ENCODE measurements at places on chromosomes 1 and 21. TPM values are rescaled to one million over a fixed set of nuclear protein-coding genes. Genes with fewer than 3 reads are reported as not detected.

DNA sequence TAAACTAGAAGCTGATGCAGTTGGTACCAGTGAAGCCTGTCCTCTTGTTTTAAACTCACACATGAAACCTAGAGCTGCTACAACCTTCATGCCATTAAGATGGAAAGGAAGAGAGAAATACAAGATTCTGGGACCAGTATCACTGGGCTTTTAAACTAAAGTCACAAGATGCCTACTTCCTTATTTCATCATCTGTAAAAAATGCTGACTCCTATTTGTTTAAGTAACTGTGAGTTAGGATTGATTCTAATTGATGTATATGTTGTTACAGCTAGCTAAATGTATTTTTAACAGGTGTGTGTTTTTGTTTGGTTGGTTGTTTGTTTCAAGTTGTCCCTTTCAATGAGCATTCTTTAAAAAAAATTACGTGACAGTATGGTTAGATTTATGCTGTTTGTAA is 833.3 kb upstream of the PRMT6 start:
- H3K27me3 ChIP-seq, result no peaks in the 10 kb centered on the region
- H3K27ac ChIP-seq, result no peak overlapping the region
- no peaks in the 10 kb centered on the region for H3K36me3 ChIP-seq
- H3K4me3 ChIP-seq, result no peak overlapping the region

DNA sequence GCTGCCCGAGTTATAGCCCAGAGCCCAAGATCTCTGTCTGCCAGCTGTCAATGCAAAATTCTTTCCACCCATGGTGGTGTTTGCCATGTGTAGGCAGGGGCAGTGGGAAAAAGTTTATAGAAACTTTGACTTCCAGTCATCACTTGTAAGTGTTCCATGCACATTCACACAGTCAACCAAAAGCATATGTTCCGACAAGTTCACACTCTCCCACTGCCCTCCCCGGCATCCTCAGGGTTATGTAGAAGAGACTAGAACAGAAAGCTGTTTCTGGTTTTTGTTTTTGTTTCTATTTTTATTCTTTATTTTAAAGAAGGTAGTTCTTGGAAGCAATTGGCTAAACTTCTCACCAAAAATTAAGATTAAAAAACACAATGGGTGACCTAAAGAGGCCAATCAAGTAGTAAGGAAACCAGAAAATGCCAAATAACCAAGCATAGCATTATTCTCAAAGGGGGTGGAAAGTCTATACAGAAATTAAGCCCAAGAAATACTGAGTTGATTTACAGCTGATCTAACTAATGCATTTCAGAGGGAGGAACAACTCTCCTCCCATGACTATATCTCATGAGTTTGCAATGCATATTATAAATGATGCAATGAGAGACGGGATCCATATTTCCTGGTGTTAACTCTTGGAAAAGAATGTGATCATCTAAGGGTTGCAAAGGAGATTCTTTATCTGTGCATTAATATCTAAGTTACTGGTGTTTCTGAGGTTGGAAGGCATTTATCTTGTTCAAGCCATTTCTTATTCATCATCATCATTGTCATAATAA is 91.5 kb upstream of the ETS2 start:
- DNase-seq, result no peak
- H3K36me3 ChIP-seq, result no peaks in the 10 kb centered on the region
- no peaks in the 10 kb centered on the region for H3K27me3 ChIP-seq
- H3K4me3 ChIP-seq, result no peak overlapping the region
- no peaks in the 10 kb centered on the region for H3K4me1 ChIP-seq
- H3K27ac ChIP-seq, result no peak overlapping the region

DNA sequence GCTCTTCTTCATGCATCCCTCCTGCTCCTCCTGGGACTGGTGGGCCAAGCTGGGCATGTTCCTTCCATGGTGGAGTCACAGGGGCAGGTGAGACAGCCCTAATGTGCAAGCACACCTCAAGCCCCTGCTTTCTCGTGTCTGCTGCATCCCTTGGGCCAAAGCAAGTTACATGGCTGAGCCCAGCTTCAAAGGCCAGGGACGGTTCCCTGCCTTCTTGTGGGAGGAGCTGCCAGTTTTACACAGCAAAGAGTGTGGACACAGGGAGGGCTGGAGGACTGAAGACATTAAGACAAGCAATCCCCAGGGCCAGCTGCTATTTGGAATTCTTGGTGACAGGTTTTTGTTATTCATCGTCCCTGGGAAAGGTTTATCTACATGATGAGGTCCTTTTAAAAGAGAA is 175.2 kb upstream of the CACNA1E start:
- no peaks in the 10 kb centered on the region for H3K4me1 ChIP-seq
- H3K4me3 ChIP-seq, result no peak overlapping the region
- no peak for DNase-seq
- peaks cover 5% of the 10 kb centered on the region for H3K27me3 ChIP-seq
- H3K27ac ChIP-seq, result no peak overlapping the region

DNA sequence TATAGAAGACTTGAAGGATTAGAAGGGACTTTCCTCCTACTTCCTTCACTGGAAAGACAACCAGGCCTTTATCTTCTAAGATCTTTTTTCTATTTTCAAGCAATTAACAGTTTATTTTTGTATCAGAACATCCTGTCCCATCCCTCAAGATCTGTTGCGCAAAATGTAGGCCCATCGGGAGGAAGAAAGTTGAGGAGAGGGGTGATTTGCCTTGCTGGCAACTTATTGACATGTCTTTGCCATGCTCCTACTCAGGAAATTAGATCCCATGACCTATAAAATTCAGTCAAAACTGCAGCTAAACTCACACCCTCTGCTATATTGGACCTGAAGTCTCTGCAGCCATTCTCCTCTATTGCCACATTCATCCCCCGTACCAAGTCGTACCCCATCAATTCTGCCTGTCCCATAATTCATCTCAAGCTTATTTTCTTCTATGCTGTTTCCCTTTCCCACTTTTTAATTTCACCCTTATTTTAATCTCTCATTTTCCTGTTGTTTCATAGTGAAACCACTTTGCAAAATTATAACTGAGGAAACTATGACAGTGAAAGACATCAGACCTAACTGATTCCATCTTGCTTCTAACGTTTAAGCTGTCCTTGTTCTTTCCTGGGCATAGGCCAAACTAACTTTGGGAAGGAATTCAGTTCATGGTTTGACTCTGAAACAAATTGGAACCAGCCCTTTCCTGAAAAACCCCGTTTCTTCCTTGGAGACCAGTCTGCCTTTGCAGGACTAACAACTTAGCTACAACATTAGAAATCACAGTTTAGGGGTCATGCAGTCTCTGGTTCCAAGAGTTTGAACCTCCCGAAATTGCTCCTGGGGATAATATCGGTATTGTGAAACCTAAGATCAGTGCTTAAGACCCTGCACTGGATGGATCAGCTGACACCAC is 195.7 kb upstream of the PTBP2 start:
- H3K4me1 ChIP-seq, result peaks cover 3% of the 10 kb centered on the region
- no peak for DNase-seq
- no peaks in the 10 kb centered on the region for H3K27me3 ChIP-seq
- H3K36me3 ChIP-seq, result no peaks in the 10 kb centered on the region

GRCh38 chr1:37556712-37557196 is at the start of gene DNALI1:
TSS of gene DNALI1 (plus strand) at chr1:37556940. CDS start at chr1:37556995, 55 bp downstream.
- peak within 1 kb of the TSS; percentile 59 for H3K27ac ChIP-seq

The IGSF9 gene
- total RNA-seq, result 73.8 TPM

The OR14K1 gene
- not detected for total RNA-seq

The IL19 gene
- not detected for total RNA-seq

The ZFP69B gene
- total RNA-seq, result not detected

DNA sequence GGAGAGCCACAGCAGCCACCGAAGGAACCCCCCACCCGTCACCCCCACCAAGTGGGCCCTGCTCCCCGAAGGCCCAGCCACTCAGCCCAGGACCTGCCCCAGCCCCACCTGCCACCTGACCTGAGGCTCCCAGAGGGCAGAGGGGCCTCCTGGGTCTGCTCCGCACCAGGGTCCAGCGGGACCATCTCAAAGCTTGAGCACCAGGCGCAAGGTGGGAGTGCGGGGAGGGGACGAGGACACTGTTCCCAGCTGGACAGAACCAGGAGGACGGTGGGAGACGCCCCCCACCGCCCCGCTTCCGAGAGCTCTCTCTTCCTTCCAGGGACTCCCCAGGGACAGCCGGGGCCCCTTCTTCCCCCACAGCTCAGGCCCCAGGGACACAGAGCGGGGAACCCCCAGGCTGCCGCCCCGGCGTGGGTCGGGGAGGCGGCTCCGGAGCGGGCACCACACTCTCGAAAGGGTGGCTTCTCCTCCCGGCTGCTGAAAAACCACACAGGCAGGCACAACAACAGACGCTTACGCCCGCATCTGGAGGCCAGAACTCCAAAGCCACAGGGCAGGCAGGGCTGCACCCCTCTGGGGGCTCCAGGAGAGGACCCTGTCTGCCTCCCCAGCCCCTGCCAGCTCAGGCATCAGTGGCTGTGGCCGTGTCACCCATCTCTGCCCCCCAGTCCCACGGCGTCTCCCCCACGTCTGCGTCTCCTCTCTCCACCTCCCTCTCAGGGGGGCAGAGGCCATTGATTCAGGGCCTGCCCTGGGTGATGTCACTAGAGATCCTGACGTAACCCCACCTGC is 1.9 kb upstream of the TTLL10 start:
- H3K36me3 ChIP-seq, result no peaks in the 10 kb centered on the region
- H3K4me3 ChIP-seq, result no peak overlapping the region
- no peak for DNase-seq
- H3K27ac ChIP-seq, result no peak overlapping the region
- peaks cover 54% of the 10 kb centered on the region for H3K27me3 ChIP-seq

DNA sequence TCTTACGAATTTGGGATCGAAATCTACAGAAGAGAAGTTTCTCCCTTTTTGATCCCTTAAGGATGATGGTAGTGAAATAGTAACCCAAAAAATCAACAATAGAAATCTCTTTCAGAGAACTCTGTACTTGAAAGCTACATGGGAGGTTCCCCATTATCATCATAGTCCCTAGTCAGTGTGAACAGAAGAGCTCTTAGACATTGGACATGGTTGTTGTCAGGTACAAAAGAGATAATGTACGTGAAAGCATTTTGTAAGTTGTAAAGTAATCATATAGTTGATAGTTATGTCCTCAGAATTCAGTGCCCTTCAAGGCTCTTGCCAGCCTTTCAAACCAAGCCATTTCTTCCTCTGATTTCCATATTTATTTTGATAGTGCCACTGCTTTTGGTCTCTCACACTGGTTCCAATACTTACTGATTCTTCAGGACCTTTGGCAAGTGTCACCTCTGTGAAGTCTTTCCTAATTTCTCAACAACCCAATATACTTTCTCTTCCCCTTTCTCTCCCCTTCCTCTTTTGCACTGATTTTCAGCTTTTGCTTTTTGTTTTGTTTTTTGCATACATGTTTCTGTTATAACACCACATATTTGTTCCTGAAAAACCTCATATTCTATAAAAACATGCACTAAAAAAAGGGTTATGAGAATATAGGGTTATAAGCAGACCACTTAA is 22.4 kb downstream of the VPS45 start:
- H3K4me1 ChIP-seq, result no peaks in the 10 kb centered on the region
- no peak overlapping the region for H3K27ac ChIP-seq
- peaks cover 23% of the 10 kb centered on the region for H3K36me3 ChIP-seq
- no peak overlapping the region for H3K4me3 ChIP-seq
- H3K27me3 ChIP-seq, result no peaks in the 10 kb centered on the region

DNA sequence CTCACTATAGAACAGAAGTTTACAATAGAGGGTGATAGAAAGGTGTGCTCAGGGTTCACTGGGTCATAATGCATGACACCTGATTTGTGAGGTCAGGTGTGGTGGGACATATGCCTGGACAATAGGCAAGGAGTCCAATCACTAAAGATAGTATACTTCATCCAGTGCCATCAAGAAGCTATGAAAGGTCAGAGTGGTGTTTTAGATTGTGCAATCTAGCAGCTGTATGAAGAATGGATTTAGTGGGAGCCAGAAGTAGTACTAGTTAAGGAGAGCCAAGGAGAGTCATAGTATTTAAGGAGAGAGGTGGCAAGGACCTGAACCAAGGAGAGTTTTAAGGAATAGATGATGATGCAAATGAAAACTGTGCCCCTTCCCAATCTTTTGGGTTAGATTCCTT is 80.6 kb upstream of the C1orf105 start:
- no peak overlapping the region for H3K4me3 ChIP-seq
- DNase-seq, result no peak
- H3K36me3 ChIP-seq, result no peaks in the 10 kb centered on the region

GRCh38 chr1:156410238-156410637 is 41.2 kb downstream of the RHBG start:
- peaks cover 74% of the 10 kb centered on the region for H3K27me3 ChIP-seq
- no peaks in the 10 kb centered on the region for H3K36me3 ChIP-seq
- H3K4me3 ChIP-seq, result no peak overlapping the region
- no peak overlapping the region for H3K27ac ChIP-seq
- no peak for DNase-seq

The CITED4 gene
- 14.0 TPM for total RNA-seq

DNA sequence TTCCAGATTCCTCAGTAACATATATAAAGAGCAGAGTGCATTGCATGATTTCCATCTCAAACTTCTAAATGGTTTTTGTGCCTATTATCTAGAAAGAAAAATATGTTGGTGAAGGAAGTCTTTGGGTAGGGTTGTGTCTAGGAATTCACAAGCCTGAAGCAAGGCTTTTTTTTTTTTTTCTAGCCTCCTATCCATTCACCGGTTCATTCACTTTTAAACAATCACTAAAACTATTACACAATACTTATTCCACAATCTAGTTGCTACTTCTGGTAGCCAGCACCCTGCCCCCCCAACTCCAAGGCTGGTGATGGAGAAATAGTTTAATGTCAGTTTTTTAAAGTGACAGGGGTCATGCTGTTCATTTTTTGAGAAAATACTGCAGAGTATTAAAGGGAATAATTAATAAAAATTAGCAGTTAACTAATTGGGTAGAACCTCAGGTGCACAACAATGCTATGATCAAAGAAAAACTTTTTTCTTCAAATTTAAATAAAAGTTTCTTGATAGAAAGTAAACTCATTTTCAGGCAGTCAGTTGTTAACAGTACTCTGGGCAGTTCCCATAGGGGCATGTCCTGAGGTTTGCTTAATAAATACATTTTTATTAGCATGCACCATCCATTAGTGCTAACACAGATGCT is 10.9 kb downstream of the IRF2BP2 start:
- peaks cover 48% of the 10 kb centered on the region for H3K4me1 ChIP-seq
- peak overlapping the region; percentile 98 for H3K27ac ChIP-seq
- no peaks in the 10 kb centered on the region for H3K27me3 ChIP-seq
- H3K4me3 ChIP-seq, result peak overlapping the region; percentile 4
- DNase-seq, result peak; percentile 56

- H3K4me1 ChIP-seq, result no peaks in the 10 kb centered on the region
- H3K27ac ChIP-seq, result no peak overlapping the region
- H3K27me3 ChIP-seq, result no peaks in the 10 kb centered on the region
These were observed 25.3 kb downstream of the SPATA46 start for GRCh38 chr1:162351246-162351842.

- H3K4me1 ChIP-seq, result peaks cover 28% of the 10 kb centered on the region
- no peak for DNase-seq
- H3K27me3 ChIP-seq, result no peaks in the 10 kb centered on the region
- no peaks in the 10 kb centered on the region for H3K36me3 ChIP-seq
- no peak overlapping the region for H3K4me3 ChIP-seq
These were observed 392.6 kb downstream of the NTNG1 start for GRCh38 chr1:107533436-107533835.

The ILDR2 gene
- 5.4 TPM for total RNA-seq
